ENCODE measurements at places on chromosomes 6 and 20. TPM values are rescaled to one million over a fixed set of nuclear protein-coding genes. Genes with fewer than 3 reads are reported as not detected.

DNA sequence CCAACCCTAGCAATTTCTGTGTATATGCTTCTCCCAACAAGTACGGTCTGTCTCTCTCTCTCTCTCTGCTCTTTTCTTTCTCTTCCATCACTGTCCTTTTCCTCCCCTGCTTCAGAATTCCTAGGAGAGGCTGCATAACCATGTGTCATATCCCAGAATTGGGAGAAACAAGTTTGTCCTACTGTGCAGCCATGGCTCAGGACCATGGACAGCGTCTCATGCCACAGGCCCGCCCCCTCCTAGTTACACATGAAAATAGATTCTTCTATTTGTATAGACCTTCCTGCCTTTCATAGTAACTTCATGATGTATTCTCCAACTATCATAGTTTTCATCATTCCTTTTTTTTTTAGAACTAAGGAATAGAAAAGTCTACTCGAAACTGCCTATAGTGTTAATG lies 98.0 kb downstream of the FNDC1 start:
- H3K4me3 ChIP-seq, result no peak overlapping the region
- H3K36me3 ChIP-seq, result no peaks in the 10 kb centered on the region
- H3K27me3 ChIP-seq, result peaks cover 4% of the 10 kb centered on the region
- DNase-seq, result peak; percentile 46
- no peak overlapping the region for H3K27ac ChIP-seq

DNA sequence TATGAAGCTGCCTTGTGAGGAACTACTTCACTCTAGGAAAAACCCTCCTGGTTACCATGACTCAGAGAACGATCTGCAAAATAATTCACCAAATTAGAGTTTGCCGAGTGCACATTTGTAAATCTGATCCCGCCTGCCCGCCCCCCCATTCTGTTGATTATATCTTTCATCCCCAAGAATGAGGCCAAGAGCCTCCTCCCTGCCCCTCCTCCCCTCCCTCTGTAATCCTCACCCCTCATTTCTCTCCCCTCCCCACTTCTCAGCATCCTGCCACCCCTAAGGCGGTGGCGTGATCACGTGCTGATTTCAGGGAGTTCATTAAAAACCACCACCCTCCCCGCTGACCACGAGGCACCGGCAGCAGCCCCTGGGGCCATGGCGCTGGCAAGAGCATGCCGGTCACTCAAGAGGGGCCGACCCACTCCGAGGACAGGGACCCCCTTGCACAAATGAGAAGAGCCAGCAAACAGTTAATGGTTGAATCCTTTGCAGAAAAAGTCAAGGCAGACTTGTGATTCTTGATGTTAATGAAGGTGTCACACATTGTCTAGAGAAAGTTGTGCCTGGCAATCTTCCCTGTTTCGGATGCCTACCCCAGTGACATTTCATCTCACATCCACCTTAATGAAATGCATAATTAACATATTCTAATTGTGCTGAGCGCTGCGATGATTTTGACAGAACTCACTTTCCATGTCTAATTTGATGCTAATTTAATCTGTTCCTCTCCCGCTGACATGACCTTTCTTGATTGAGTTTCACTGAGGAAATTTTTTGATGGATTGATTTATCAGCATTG lies 247.9 kb downstream of the ZNF217 start:
- peaks cover 10% of the 10 kb centered on the region for H3K27me3 ChIP-seq
- H3K4me3 ChIP-seq, result no peak overlapping the region
- DNase-seq, result no peak
- peaks cover 5% of the 10 kb centered on the region for H3K4me1 ChIP-seq
- no peak overlapping the region for H3K27ac ChIP-seq

DNA sequence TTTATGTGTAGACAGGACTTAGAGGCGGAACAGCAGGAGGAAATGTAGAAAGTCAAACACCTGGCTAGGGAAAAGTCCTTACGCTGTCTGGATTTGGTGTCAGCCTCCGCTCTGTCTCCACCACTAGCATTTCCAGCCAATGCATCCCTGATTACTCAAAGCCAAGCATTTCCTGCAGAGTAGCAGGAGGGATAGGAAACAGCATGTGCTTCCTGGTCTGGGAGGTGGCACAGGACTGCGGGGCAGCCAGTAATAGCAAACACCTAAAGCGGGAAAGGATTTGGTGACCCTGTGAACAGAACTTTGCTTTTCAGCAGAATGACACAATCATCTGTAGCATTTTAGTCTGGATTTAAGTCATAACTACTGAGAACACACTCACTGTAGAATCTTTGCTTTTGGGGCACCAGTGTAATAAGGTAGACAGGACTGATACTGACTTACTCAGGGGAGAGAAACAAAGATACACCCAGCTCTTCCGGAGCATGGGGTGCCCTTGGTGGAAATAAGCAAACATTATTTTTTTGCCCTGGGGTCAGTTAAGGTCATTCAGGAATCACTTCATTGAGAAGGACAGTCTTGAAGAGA lies 133.3 kb upstream of the AHI1 start:
- no peak overlapping the region for H3K4me3 ChIP-seq
- no peak overlapping the region for H3K27ac ChIP-seq
- H3K27me3 ChIP-seq, result no peaks in the 10 kb centered on the region

Gene KAT14
- 7.2 TPM for total RNA-seq

GRCh38 chr6:138931660-138932059 lies 56.4 kb downstream of the REPS1 start:
- no peaks in the 10 kb centered on the region for H3K27me3 ChIP-seq
- H3K27ac ChIP-seq, result no peak overlapping the region
- no peaks in the 10 kb centered on the region for H3K36me3 ChIP-seq
- no peak overlapping the region for H3K4me3 ChIP-seq

Gene FABP7
- not detected for total RNA-seq

GRCh38 chr6:3723966-3724365 lies 27.5 kb downstream of the PXDC1 start:
- peaks cover 29% of the 10 kb centered on the region for H3K4me1 ChIP-seq
- no peak overlapping the region for H3K4me3 ChIP-seq
- H3K27me3 ChIP-seq, result peaks cover 70% of the 10 kb centered on the region

GRCh38 chr20:49470922-49471321 lies 11.5 kb downstream of the KCNB1 start:
- peaks cover 40% of the 10 kb centered on the region for H3K27me3 ChIP-seq
- H3K4me1 ChIP-seq, result no peaks in the 10 kb centered on the region

Gene CST4
- total RNA-seq, result not detected

Gene SAMD5
- 0.55 TPM for total RNA-seq

DNA sequence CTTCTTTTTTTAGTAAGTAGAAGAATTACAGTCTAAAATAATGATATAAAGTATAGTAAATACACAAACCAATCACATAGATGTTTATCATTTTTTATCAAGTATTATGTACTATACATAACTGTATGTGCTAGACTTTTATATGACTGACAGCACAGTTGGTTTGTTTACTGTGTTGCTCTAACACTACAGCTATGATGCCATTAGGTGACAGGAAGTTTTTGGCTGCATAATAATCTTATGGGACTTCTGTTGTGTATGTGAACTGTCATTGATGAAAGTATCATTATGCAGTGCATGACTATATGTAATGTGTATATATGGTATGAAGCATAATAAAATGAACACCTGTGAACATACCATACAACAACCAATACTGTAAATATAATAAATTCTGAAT lies 104.0 kb downstream of the ZFAND3 start:
- no peak overlapping the region for H3K4me3 ChIP-seq
- H3K27ac ChIP-seq, result no peak overlapping the region
- no peaks in the 10 kb centered on the region for H3K27me3 ChIP-seq
- H3K4me1 ChIP-seq, result no peaks in the 10 kb centered on the region
- DNase-seq, result no peak
- H3K36me3 ChIP-seq, result no peaks in the 10 kb centered on the region

GRCh38 chr6:10478187-10479040 lies 42.7 kb upstream of the GCNT2 start:
- peak; percentile 64 for DNase-seq
- no peak overlapping the region for H3K4me3 ChIP-seq
- H3K4me1 ChIP-seq, result no peaks in the 10 kb centered on the region
- no peaks in the 10 kb centered on the region for H3K36me3 ChIP-seq
- peaks cover 15% of the 10 kb centered on the region for H3K27me3 ChIP-seq

Gene STX11
- total RNA-seq, result 0.51 TPM

DNA sequence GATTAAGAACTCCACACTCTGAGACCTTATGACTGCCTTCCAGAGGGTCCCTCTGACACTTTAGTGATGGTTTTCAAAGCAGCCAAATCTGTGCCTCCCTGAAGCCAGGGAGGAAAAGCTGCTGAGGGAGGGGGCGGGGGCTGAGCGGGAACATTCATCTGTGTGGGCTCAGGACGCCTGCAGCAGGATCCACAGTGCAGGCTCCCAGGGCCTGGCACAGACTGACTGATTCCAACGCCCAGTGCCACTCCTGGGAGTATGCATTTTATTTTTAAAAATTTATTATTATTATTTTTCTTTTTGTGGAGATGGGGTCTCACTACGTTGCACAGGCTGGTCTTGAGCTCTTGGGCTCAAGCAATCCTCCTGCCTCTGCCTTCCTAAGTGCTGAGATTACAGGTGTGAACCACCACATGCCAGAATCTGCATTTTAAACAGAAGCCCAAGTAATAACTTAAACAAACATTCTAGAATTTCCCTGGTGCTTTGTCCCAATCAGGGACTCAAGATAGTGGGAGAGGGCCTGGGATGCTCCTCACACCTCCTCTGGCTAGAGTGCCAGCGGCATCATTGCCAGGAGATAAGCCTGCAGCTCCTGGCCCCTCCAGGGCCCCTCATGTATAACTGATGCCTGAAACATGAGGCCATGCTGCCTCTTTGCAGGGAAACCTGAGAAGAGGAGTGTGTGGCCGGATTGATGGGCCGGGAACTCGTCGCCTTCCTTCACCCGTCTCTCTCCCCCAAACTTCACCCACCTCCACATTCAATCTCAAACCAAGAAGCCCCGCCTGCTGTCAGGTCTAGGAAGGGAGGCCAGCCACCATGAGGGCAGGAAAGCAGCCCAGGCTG lies 438 bp upstream of the TMC2 start:
- no peak overlapping the region for H3K27ac ChIP-seq
- H3K36me3 ChIP-seq, result no peaks in the 10 kb centered on the region
- no peak for DNase-seq
- peaks cover 43% of the 10 kb centered on the region for H3K27me3 ChIP-seq

DNA sequence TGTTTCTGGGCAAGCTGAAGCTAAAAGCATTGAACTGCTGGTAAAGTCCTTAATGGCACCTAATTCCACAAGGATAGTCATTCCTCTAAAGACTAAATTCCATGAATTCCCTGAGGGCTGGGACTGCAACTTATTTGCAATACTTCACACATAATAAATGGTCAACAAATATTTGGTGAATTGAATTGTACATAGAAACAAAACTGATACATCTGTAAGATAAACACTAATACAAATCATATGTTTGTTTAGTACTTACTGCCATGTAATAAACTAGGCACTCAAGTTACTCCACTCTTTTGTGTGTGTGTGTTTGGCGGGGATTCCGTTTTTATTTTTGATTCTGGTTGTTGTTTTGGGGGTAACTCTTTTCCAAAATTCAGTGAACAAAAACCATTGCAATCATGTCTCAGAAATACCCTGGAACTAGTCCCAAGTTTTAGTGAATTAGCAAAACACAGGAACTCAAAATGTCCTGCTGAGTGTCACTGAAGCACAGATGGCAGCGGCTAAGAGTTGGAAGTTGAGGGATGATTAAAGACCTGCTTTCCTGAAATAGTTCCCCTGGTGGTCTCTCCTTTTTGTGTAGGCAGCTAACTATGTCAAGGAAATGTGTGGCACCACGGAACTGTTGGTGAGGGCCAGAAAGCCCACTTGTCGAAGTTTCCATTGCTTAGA lies 74.8 kb upstream of the SNRPB2 start:
- no peaks in the 10 kb centered on the region for H3K36me3 ChIP-seq
- DNase-seq, result no peak
- H3K4me3 ChIP-seq, result no peak overlapping the region
- H3K4me1 ChIP-seq, result no peaks in the 10 kb centered on the region
- peaks cover 4% of the 10 kb centered on the region for H3K27me3 ChIP-seq
- no peak overlapping the region for H3K27ac ChIP-seq

Gene TP53INP2
- 4.2 TPM for total RNA-seq

- H3K27me3 ChIP-seq, result peaks cover 14% of the 10 kb centered on the region
- no peak for DNase-seq
- H3K27ac ChIP-seq, result no peak within 1 kb of the TSS
- no peaks in the 10 kb centered on the region for H3K4me1 ChIP-seq
- no peaks in the 10 kb centered on the region for H3K36me3 ChIP-seq
- no peak within 1 kb of the TSS for H3K4me3 ChIP-seq
Measured at GRCh38 chr6:30135757-30136156, at the start of gene TRIM40. Gene TRIM40, plus strand, starts transcription at chr6:30136140. Its CDS starts 897 bp downstream, at chr6:30137037.

GRCh38 chr20:43564993-43565757 lies 6.3 kb downstream of the SGK2 start:
- no peaks in the 10 kb centered on the region for H3K36me3 ChIP-seq
- peaks cover 6% of the 10 kb centered on the region for H3K4me1 ChIP-seq
- no peak for DNase-seq
- H3K27me3 ChIP-seq, result no peaks in the 10 kb centered on the region

GRCh38 chr6:129206821-129207220 lies 323.9 kb downstream of the LAMA2 start:
- no peaks in the 10 kb centered on the region for H3K36me3 ChIP-seq
- DNase-seq, result no peak
- no peaks in the 10 kb centered on the region for H3K4me1 ChIP-seq
- H3K27ac ChIP-seq, result no peak overlapping the region
- H3K4me3 ChIP-seq, result no peak overlapping the region

Measured in K562 (cell line).